ENCODE measurements at places on chromosomes 6 and 20.
A peak's percentile ranks its signal among the peaks of the same experiment; 100 is the strongest.

DNA sequence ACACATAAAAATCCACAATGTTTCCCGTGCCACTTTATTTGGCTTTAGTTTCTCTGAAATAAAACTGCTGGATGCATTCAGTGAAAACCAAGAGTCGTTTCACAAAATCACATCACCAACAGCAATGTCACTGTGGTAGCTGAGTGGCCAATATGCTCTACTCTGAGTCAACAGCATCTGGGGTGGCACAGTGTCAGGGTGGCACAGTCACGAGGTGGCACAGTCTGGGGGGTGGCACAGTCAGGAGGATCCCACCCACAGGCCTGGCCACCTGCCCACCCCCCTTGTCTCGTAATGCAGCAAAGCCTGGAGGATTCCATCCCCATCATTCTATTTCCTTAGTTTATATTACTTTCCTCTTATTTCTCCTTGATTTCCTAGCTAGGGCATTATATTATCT, 87.0 kb downstream of the ANKRD60 start:
- DNase-seq = no peak

GRCh38 chr6:3226042-3226441, 1.4 kb downstream of the TUBB2B start:
- DNase-seq = no peak

- DNase-seq = peak; percentile 40
These were observed 79.0 kb downstream of the NRSN1 start for GRCh38 chr6:24205020-24205492.

DNA sequence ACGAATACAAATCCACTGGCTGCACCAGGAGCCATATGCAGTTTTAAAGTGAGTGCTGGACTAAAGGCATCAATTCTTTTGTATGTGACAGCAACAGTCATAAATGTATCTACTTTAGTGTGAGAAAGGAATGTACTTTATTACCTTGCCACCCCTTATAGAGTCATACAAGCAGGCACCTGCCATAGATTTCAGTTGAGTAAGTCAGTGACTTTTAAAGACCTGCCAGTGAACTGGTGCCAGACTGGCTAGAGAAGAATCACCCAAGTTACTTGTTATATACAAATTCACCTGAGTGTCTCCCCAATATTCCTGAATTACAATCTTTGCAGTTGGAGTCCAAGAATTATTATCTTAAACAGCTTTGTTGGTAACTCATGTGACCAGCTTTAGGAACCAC, 547.9 kb downstream of the COL12A1 start:
- DNase-seq = no peak

DNA sequence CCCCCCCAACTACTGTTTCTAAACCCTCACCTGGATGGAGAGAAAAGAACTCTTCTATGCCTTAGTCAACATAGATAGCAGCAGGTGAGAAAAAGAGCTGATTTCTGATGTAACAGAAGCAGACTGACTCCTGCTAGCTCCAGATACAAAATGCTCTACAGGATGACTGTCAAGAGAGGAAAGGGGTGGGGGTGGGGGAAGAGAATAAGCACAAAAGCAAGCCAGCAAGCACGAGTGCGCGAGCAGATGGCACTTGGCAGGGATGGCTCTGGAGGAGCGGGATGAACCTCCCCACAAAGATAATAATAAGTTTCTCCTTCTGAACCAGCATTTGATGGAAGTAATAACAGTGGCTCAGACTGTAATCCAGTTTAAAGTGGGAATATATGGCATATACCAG, 45.6 kb upstream of the SPDEF start:
- no peak for DNase-seq

GRCh38 chr6:170344631-170345576, 38.3 kb downstream of the FAM120B start:
- DNase-seq = no peak

GRCh38 chr20:45940053-45940452, 5.6 kb downstream of the PCIF1 start:
- no peak for DNase-seq

- DNase-seq = no peak
These were observed at the start of gene TAGAP for GRCh38 chr6:159044899-159045727. Gene TAGAP, minus strand, starts transcription at chr6:159044991. Its CDS starts 845 bp downstream, at chr6:159044146.

DNA sequence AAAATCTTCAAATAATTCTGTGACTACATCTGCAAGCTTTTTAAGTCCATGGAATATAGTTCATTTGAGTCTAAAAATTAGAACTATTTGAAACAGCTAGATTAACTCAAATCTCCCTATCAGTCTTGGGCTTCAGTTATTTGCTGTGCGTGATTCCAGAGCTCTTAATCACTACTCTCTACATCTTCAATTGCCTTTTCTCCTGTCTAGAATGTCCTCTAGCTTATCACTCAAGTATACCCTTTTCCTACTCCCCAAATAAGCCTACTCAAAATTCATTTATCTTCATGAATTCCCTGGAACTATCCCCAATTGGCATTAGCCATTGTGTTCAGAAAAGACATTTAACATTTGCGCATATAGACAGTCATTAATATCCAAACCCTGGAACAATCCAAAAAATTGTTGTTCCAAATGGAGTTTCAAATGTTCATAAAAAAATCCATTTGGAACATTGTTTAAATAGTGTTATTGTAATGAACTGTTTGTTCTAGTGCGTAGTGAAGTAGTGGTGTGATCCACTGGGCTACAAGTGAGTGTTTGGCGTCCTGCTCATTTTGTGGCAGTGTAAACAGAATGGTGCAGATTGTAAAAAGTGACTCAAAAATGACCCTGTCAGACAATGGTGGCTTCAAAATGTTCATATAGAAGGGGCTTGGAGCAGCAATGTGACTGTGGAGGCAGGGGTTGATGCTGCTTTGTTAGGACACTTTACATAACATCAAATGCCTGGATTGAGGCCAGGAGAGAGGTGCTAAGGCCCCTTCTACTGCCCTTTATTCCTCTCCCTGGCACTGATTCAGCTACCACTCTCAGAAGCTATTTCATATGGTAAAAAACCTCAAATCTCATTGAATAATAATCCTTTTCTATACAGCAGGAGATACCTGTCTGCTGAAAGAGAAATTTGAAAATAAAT, 122.3 kb downstream of the KIF6 start:
- no peak for DNase-seq

- DNase-seq = no peak
These were observed 131.8 kb downstream of the UNC5CL start for GRCh38 chr6:40907198-40907701.

DNA sequence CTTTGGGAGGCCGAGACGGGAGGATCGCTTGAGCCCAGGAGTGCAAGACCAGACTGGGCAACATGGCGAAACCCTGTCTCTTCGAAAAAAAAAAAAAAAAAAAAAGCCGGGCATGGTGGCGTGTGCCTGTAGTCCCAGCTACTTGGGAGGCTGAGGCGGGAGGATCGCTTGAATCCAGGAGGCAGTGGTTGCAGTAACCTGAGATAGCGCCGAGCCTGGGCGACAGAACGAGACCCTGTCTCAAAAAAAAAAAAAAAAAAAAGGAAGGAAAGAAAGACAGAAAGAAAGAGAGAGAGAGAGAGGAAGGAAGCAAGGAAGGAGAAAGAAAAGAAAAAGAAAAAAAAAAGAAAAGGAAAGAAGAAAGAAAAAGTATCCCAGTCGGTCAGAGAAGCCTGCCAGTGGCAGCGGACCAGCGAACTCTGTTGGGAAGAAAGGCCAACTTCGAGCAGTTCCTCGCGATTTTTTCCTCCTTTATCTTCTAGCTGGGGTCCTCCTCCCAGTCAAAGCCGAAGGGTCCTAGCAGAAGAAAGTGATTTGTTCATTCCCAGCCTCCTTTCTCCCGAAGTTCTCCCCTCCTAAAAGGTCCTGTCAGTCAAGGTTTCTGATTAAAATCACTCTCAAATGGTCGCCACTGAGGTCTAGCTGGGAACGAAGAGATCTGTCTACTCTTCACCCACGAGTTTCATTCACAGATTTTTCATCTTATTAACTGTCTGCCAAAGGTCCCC, 2.4 kb upstream of the SYCP2L start:
- no peak for DNase-seq
